ENCODE measurements at places on chromosomes 5 and 9.

GRCh38 chr9:13480693-13481092 lies 201.2 kb upstream of the MPDZ start:
- no peak for DNase-seq

DNA sequence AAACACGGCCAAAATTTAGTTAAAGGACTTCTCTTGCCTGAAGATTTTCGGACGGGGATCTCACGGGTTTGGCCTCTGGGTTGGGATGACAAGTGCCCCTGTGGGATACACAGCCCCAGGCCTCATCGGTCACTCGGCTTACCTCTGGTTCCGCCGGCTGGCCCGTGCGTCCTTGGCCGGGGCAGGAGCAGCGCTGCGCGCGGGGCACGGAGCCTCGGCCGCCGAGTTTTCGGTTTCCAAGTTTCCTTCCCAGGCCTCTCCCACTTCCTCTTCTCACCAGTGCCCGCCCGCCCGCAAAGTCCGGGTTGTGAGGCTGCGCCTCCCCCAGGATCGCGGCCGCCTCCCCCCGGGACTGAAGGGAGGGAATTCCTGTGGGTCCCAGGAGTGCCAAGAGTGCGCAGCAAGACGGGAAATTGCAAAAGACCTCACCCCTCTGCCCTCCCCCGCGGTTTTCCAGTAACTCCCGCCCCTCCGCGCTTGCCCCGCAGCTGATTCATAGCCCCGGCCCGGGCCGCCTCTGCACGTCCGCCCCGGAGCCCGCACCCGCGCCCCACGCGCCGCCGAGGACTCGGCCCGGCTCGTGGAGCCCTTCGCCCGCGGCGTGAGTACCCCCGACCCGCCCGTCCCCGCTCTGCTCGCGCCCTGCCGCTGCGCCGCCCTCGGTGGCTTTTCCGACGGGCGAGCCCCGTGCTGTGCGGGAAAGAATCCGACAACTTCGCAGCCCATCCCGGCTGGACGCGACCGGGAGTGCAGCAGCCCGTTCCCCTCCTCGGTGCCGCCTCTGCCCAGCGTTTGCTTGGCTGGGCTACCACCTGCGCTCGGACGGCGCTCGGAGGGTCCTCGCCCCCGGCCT lies at the start of gene OSMR:
Gene OSMR, plus strand, starts transcription at position 487 of the 853 bp plus-strand sequence. CDS start 23,033 bp downstream, outside the sequence.
- no peak for DNase-seq

DNA sequence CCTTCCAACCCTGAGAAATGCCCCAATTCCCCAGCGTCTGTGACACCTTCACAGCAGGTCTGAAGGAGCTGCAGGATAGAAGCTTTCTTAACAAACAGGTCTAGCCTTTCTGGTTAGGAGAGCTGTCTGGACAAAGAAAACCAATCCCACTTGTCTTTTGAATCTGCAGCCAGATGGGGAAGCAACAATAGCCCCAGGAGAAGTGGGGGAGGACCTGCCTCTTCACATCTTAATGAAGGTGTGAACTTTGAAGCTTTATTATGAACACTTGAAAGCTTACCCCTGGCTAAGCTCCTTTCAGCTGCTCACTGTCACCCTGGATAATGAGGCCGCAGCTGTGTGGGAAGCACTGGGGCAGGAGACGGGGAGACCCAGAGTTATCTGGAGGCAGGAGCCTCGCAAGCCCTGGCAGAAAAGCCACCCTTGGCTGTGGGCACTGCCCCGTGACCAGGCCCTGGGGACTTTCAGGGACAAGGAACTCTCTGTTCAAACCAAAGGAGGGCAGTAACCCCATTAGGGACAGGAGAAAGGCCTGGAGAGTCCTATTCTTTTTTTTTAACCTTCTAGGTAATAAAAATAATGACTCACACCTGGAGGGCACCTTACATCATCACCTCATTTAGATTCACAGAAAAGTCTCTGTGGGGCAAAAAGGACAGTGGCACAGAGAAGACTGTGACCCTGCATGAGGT lies 151.8 kb upstream of the RAD23B start:
- DNase-seq: no peak

- DNase-seq: no peak
Measured at GRCh38 chr5:91137647-91138046, 245.5 kb downstream of the ARRDC3 start.

GRCh38 chr5:99072846-99073245 lies 144.0 kb upstream of the CHD1 start:
- DNase-seq: no peak

DNA sequence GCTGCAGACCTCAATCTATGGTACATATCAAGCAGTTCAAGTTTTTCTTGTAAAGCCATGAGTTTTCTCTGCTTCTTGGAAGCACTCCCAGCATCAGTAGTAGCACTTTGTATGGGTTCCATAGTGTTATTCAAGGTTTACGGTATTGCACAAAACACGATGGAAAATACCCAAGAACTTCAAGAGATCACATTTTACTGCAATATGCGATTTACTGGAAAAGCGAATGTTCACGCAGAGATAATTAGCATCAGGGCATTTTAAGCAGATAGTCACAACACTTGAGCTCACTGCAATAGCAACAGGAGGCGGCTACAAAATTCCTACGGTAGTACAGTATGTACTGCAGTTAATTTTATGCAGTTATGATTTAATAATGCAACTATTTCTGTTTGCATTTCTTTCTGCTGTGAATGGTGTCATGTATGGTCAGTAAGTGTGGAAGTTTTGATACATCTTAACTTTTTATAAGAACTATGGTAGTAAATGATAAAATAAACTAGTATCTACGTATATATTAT lies 200.8 kb downstream of the SMARCA2 start:
- no peak for DNase-seq

GRCh38 chr5:54676481-54677340 lies 159.2 kb downstream of the SNX18 start:
- no peak for DNase-seq

- no peak for DNase-seq
Measured at GRCh38 chr5:54883374-54884194, 101.8 kb downstream of the ESM1 start.

GRCh38 chr5:23217159-23217558 lies 290.2 kb upstream of the PRDM9 start:
- no peak for DNase-seq

GRCh38 chr9:75921391-75922127 lies 31.1 kb downstream of the PCSK5 start:
- no peak for DNase-seq

GRCh38 chr5:172048170-172048422 lies 41.7 kb upstream of the FBXW11 start:
- DNase-seq: no peak

GRCh38 chr5:137115152-137115551 lies 384.0 kb downstream of the SPOCK1 start:
- no peak for DNase-seq

- no peak for DNase-seq
Measured at GRCh38 chr5:153456354-153456753, 34.1 kb upstream of the GRIA1 start.

DNA sequence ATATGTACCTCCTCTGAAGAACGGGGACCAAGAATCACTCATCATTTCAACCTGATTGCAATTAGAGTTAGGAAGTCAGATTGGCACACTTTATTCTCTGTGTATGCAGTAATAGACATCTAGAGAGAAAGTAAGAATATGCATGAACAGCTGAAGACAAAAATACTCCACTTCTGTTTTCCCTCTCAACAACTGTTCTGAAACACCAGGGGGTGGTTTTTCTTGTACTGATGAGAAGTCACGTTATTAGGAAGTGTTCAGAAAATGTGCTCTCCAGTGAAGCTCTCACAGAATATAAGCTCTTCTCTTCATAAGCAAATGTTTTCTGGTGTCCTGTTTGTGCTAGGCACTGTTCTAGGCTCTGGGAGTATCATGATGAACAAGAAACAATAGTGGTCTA lies 531.7 kb upstream of the C9orf72 start:
- no peak for DNase-seq

DNA sequence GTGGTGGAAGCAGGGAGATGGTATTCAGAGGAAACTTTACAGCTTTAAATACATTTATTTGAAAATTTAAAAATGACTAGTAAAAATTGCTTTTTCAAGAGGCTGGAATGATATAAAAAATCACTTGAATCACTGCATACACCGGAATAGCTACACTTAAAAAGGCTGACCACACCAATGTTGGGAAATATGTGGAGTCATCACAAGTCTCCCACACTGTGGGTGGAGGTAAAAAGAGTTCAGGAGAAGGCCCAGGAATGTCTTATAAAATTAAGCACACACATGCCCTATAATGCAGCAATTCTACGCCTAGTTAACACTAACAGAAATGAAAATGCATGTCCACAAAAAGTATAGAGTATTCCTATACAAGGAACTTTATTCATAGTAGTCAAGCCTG lies 198.1 kb downstream of the ROR2 start:
- no peak for DNase-seq

DNA sequence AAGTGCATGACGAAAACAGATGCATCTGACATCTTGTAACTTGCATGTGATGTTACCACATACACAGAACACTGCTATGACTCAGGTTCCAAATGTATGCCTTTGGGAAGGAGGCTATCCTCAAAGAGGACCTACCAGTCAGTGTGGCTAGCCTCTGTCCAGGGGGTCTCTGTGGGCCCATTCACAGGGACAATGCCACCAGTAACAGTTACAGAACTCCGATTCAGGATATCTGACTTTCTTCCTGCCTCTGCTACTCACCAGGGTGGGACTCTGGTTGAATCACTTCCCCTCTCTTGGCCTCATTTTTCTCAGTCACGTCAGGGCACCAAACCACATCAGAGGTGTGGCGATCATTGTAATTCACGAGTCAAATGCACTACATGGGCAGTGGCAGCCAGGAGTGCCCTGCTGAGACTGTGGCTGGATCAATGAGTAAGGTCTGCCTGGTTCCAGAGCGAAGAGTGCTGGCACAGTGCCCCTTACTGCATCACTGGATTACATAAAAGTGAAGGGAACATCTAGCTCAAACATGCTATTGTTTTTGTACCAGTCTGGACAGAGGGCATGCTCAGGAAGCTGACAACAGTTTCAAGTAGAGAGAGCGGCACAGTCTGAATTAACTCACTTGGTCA lies 13.2 kb downstream of the ATOX1 start:
- DNase-seq: no peak

DNA sequence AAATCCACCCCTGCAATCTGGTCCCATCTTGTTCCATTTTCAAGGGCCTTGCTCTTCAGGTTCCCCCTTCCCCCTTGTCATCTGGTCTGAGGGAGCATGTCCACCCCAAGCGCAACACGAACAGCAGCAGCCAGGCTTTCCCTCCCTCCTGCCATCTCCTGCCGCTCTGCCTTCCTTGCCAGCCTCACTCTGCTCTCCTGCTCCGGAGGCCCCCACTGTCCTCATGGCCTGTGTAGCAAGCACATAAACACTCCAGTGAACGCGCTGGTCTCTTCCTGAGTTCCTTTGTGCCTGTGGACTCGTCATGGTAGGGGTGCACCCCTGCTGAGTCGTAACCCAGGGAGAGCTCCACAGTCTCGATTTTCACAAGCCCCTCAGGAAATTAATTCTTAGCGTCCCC lies 29.9 kb downstream of the TENT4A start:
- no peak for DNase-seq

DNA sequence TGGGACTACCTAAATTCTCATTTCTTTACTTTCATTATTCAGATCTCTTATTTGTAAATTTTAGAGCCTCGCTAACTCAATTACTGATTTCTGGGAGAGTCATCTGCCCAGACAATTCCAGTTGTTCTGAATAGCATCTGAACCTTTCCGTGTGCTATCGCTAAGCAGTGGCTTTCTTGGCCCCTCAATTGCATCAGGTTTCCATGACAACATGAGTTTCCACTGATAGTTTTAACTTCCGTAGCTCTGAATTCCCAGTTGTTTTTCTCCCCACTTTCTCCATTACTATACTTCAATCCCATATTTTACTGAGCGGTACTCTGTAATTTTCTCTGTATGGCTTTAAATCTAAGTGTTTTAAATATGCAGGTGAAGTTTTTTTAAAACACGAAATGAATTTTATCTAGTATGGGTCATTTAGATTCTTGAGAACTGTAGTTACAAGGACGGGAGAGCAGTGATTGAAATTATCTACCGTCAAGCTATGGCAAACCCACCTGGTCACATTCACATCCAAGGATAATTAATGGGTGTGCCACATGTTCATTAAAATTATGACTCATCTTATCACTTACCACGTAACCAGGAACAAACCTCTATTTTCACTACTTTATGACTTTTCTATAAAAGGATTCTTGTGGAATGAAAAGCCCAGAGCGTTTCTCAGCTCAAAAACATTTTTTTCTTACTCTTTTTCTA lies 223.5 kb upstream of the PCSK5 start:
- DNase-seq: no peak

GRCh38 chr9:9091387-9091786 lies 1291.8 kb upstream of the DMAC1 start:
- no peak for DNase-seq

- no peak for DNase-seq
Measured at GRCh38 chr9:78407636-78408312, 110.8 kb downstream of the PSAT1 start.

- DNase-seq: no peak
Measured at GRCh38 chr5:39223565-39224156, 4.3 kb upstream of the FYB1 start.

GRCh38 chr9:1522219-1522767 lies 472.1 kb downstream of the DMRT2 start:
- DNase-seq: no peak

DNA sequence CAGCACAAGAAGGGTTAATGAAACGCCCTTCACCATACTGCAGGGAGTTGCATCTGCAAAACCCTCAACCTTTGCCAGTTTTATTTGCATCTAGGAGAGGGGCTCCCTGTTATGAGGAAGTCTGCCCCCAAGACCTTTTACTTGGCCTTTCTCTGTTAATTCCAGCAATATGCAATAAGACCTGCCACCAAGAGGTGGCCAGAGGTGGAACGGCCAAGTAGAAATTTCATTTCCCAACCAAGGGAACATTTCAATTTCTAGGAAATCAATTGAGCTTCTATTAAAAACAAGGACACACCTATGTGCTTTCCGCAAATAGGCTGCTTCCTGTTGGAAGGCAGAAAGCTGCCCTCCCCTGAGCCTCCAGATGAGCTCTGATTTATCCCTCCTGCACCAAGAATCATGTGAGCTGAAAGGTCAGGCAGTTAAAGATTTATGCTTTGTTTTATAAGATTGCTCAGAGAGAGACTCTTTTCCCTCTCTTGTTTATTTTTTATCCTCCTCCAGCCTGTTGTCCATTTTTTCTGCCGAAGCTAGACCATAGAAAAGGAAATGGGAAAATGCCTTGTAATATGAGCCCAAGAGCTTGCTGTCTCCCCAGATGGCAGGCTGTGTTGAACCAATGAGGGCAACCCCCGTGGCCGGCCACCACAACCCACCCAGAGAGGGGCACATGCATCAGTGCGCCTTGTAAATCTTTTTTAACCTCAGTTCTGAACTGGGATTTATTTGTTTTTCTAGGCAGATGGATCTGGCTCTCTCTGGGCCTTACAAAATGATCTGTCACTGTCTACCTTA lies 572.8 kb downstream of the TLE1 start:
- no peak for DNase-seq

DNA sequence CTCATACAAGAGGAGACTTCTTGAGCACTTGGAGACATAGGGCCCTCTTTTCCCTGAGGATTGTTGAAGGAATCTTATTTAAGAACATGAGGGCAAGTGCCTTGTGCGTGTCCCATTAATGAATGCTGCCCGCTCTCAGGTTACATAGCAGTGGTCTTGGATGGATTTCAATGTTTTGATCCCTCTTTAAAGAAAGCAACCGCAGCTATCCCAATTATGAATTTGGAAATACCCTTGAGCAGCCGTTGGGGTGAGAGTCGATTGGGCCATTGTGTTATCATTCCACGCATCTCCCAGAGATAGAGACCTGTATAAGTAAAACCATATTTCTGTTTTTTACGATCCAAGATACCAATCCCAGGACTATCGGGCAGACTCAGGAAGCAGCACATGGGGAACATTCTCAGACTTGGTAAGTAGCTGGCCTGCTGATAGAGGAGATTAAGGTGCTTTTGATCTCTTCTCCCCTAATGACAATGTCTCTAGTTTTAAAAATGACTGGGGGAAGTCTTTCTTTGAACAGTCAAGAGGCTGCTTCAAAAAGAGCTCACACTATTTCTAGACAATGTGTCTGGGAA lies 145.3 kb downstream of the MACROH2A1 start:
- DNase-seq: no peak

All from activated CD4-positive, alpha-beta T cell treated with anti-CD3 and anti-CD28 coated beads, Interleukin-2, amount 50 U/mL, for 4 hours (primary cell).